Fibroblast of the aortic adventitia (primary cell): ENCODE measurements at places on chromosomes 2 and 18. TPM values are rescaled to one million over a fixed set of nuclear protein-coding genes. Genes with fewer than 3 reads are reported as not detected.

CDH2 gene
- total RNA-seq = 38.3 and 64.1 TPM in 2 replicates

GALNT14 gene
- 0.72 TPM in 1 of 2 replicates, not detected in the other for total RNA-seq

OSR1 gene
- 35.8 and 117 TPM in 2 replicates for total RNA-seq

BCL11A gene
- 0.09 TPM in 1 of 2 replicates, not detected in the other for total RNA-seq

PHOSPHO2 gene
- 5.2 and 12.0 TPM in 2 replicates for total RNA-seq

ATOH8 gene
- total RNA-seq = 17.0 and 22.0 TPM in 2 replicates

C2orf66 gene
- total RNA-seq = 0.27 TPM in 1 of 2 replicates, not detected in the other

WDR43 gene
- 80.2 and 102 TPM in 2 replicates for total RNA-seq

DNAH7 gene
- total RNA-seq = 2.6 and 2.7 TPM in 2 replicates

CRYGC gene
- total RNA-seq = not detected in 2 replicates

MAB21L4 gene
- total RNA-seq = not detected in 2 replicates

GCA gene
- total RNA-seq = 3.3 and 10.9 TPM in 2 replicates

CRYGD gene
- not detected in 2 replicates for total RNA-seq

SERPINB10 gene
- not detected in 2 replicates for total RNA-seq

UGT1A10 gene
- 0.41 TPM in 1 of 2 replicates, not detected in the other for total RNA-seq

REG3A gene
- total RNA-seq = not detected in 2 replicates

IL18RAP gene
- total RNA-seq = 0.09 TPM in 1 of 2 replicates, not detected in the other

WIPF1 gene
- 20.5 and 24.6 TPM in 2 replicates for total RNA-seq

RGPD3 gene
- 0.41 and 0.45 TPM in 2 replicates for total RNA-seq

VWA3B gene
- total RNA-seq = not detected in 2 replicates

RAMP1 gene
- 3.1 and 3.4 TPM in 2 replicates for total RNA-seq

CD8B gene
- total RNA-seq = not detected in 2 replicates

C2orf80 gene
- not detected in 2 replicates for total RNA-seq

DNAH6 gene
- total RNA-seq = under 0.01 and 0.49 TPM in 2 replicates

OR6B3 gene
- not detected in 2 replicates for total RNA-seq

GPC1 gene
- 44.7 and 69.6 TPM in 2 replicates for total RNA-seq

SLC11A1 gene
- 0.09 and 0.33 TPM in 2 replicates for total RNA-seq

L3MBTL4 gene
- total RNA-seq = not detected in 2 replicates

ASB1 gene
- 18.5 and 45.5 TPM in 2 replicates for total RNA-seq

LCT gene
- not detected in 2 replicates for total RNA-seq

SH3RF3 gene
- 2.1 and 8.4 TPM in 2 replicates for total RNA-seq

PPP1R1C gene
- 1.4 TPM in 1 of 2 replicates, not detected in the other for total RNA-seq

CCDC68 gene
- 0.16 and 7.4 TPM in 2 replicates for total RNA-seq

CPLX4 gene
- 0.49 TPM in 1 of 2 replicates, not detected in the other for total RNA-seq

TXNDC2 gene
- 0.16 and 0.27 TPM in 2 replicates for total RNA-seq

CD207 gene
- not detected in 2 replicates for total RNA-seq

STPG4 gene
- total RNA-seq = 0.09 TPM in 1 of 2 replicates, not detected in the other

NYAP2 gene
- not detected in 2 replicates for total RNA-seq

PLEKHA3 gene
- total RNA-seq = 4.7 and 10.0 TPM in 2 replicates

CROCC2 gene
- under 0.01 and 0.41 TPM in 2 replicates for total RNA-seq

YES1 gene
- 43.1 and 156 TPM in 2 replicates for total RNA-seq

NEU2 gene
- total RNA-seq = not detected in 2 replicates
